ENCODE measurements at places on chromosomes 3 and 15. TPM values are rescaled to one million over a fixed set of nuclear protein-coding genes. Genes with fewer than 3 reads are reported as not detected.

KNG1 gene
- total RNA-seq = not detected

GRCh38 chr3:9669720-9670432, 20.6 kb downstream of the MTMR14 start:
- no peaks in the 10 kb centered on the region for H3K27me3 ChIP-seq
- no peaks in the 10 kb centered on the region for H3K36me3 ChIP-seq
- H3K4me1 ChIP-seq = no peaks in the 10 kb centered on the region
- H3K4me3 ChIP-seq = no peak overlapping the region
- DNase-seq = no peak

DNA sequence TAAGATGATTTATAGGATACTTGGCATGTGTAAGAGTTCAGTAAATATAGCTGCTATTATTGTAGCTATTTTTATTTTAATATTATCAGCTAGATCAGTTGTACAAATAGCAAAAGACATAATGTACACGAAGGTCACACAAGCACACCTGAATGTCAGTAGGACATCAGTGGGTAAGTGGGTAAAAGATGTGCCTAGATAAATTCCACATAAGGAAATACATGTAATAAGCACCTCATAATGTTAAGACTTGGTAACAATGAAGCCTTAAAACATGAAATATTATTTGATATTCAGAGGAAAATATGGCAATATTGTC, 41.5 kb downstream of the ABHD2 start:
- H3K4me3 ChIP-seq = no peak overlapping the region
- no peaks in the 10 kb centered on the region for H3K4me1 ChIP-seq
- no peak overlapping the region for H3K27ac ChIP-seq
- no peaks in the 10 kb centered on the region for H3K36me3 ChIP-seq
- no peaks in the 10 kb centered on the region for H3K27me3 ChIP-seq

DNA sequence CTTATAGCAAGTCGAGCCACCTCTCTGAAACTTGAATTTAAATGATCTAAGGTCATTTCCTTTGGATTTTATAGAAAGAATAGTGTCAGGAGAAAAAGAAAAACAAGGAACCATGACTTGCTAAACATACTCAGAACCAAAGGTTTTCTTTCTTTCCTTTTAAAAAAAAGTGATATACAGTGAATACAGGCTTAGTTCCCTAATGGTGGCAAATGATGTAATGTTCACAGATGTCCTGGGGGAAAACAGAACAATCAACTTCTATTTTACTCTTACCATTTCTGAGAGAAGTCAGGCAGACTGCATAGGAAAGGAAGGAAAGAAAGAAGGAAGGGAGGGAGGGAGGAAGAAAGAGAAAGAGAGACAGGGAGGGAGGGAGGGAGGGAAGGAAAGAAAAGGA, 56.5 kb downstream of the ST6GAL1 start:
- H3K4me3 ChIP-seq = no peak overlapping the region
- no peaks in the 10 kb centered on the region for H3K36me3 ChIP-seq
- H3K27ac ChIP-seq = no peak overlapping the region

- DNase-seq = no peak
Observed at GRCh38 chr3:129560269-129560787, 17.4 kb downstream of the H1-8 start.

- no peaks in the 10 kb centered on the region for H3K4me1 ChIP-seq
- H3K36me3 ChIP-seq = no peaks in the 10 kb centered on the region
- DNase-seq = no peak
- no peak overlapping the region for H3K27ac ChIP-seq
Observed at GRCh38 chr15:34847598-34847997, 52.2 kb upstream of the ACTC1 start.

GRCh38 chr3:69095636-69096035, 10.9 kb downstream of the ARL6IP5 start:
- H3K36me3 ChIP-seq = no peaks in the 10 kb centered on the region
- H3K27me3 ChIP-seq = no peaks in the 10 kb centered on the region
- no peak overlapping the region for H3K27ac ChIP-seq
- no peak overlapping the region for H3K4me3 ChIP-seq
- H3K4me1 ChIP-seq = peaks cover 10% of the 10 kb centered on the region

- H3K27me3 ChIP-seq = no peaks in the 10 kb centered on the region
- H3K36me3 ChIP-seq = peaks cover 9% of the 10 kb centered on the region
- no peak overlapping the region for H3K27ac ChIP-seq
- DNase-seq = no peak
- H3K4me1 ChIP-seq = peaks cover 3% of the 10 kb centered on the region
Observed at GRCh38 chr3:160538895-160539294, 26.5 kb downstream of the KPNA4 start.

DNA sequence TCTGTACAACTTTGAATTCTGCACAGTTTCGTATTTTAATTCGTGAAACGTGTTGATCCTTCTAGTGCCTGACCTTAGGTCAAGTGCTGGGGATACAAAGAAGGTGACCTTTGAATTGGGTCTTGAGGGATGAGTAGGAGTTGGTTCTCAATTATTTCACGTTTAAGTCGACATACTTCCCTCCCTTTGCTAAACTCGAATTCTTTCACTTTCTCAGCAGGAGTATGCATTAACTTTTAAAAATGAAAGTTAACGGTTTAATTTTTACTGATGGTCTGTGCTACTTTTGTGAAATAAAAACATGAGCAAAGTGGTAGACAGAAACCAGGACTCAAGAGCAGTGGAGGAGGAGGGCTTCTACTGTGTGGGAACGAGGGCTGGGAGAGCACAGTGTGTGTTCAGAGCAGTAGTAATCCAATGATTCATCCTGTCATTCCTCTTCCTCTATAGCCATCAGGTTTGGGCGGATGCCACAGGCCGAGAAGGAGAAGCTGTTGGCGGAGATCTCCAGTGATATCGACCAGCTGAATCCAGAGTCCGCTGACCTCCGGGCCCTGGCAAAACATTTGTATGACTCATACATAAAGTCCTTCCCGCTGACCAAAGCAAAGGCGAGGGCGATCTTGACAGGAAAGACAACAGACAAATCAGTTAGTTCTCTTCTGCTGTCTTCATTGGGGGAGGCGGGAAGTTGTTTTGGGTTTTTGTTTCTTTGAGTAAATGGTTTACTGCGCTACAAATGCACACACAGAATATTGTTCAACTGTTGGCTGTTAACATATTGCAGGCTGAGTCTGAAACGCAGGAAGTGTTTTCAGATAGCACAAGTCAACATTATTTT, 78.6 kb upstream of the TSEN2 start:
- no peaks in the 10 kb centered on the region for H3K36me3 ChIP-seq
- no peaks in the 10 kb centered on the region for H3K4me1 ChIP-seq
- no peaks in the 10 kb centered on the region for H3K27me3 ChIP-seq
- no peak for DNase-seq
